Chondrocyte (in vitro differentiated cells): ENCODE measurements at places on chromosomes 1 and 21. TPM values are rescaled to one million over a fixed set of nuclear protein-coding genes. Genes with fewer than 3 reads are reported as not detected.
A peak's percentile ranks its signal among the peaks of the same experiment; 100 is the strongest.

DNA sequence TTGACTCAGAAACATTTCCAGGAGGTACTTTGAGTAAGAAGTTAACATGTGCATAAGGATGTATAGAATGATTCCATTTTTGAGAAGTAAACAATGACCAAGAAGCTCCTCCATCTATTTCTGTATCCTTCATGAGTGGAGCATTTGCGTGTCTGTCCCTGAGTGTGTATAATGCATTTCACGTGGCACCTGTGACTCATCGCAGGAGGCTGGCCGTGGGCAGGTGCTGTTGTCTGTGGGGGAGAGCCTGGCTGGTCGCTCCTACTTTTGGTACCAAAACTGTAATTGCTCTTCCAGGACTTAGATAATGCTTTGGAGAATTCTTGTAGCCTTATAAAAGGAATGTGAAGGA is 16.5 kb downstream of the SLC37A1 start:
- peaks cover 4% of the 10 kb centered on the region for H3K36me3 ChIP-seq
- DNase-seq, result no peak
- peaks cover 10% of the 10 kb centered on the region for H3K4me1 ChIP-seq
- H3K27ac ChIP-seq, result no peak overlapping the region

- peaks cover 4% of the 10 kb centered on the region for H3K36me3 ChIP-seq
- peak; percentile 58 for DNase-seq
- no peak overlapping the region for H3K27ac ChIP-seq
- H3K27me3 ChIP-seq, result no peaks in the 10 kb centered on the region
- H3K4me3 ChIP-seq, result no peak overlapping the region
- H3K4me1 ChIP-seq, result peaks cover 25% of the 10 kb centered on the region
These were observed 94.7 kb downstream of the DMRTB1 start for GRCh38 chr1:53553734-53554509.

GRCh38 chr1:55053265-55053954 is 14.1 kb downstream of the PCSK9 start:
- H3K4me3 ChIP-seq, result no peak overlapping the region
- H3K27me3 ChIP-seq, result peaks cover 2% of the 10 kb centered on the region
- H3K27ac ChIP-seq, result no peak overlapping the region
- peaks cover 9% of the 10 kb centered on the region for H3K4me1 ChIP-seq
- no peaks in the 10 kb centered on the region for H3K36me3 ChIP-seq
- DNase-seq, result no peak

- DNase-seq, result no peak
- H3K4me3 ChIP-seq, result no peak overlapping the region
- H3K27me3 ChIP-seq, result no peaks in the 10 kb centered on the region
- peaks cover 38% of the 10 kb centered on the region for H3K4me1 ChIP-seq
- no peaks in the 10 kb centered on the region for H3K36me3 ChIP-seq
- H3K27ac ChIP-seq, result no peak overlapping the region
These were observed 2.8 kb downstream of the RAB4A start for GRCh38 chr1:229273507-229274232.

- no peaks in the 10 kb centered on the region for H3K27me3 ChIP-seq
- H3K4me1 ChIP-seq, result peaks cover 47% of the 10 kb centered on the region
- no peak overlapping the region for H3K27ac ChIP-seq
- H3K4me3 ChIP-seq, result no peak overlapping the region
- no peak for DNase-seq
These were observed 44.9 kb downstream of the TRAPPC10 start for GRCh38 chr21:44057055-44057454.

DNA sequence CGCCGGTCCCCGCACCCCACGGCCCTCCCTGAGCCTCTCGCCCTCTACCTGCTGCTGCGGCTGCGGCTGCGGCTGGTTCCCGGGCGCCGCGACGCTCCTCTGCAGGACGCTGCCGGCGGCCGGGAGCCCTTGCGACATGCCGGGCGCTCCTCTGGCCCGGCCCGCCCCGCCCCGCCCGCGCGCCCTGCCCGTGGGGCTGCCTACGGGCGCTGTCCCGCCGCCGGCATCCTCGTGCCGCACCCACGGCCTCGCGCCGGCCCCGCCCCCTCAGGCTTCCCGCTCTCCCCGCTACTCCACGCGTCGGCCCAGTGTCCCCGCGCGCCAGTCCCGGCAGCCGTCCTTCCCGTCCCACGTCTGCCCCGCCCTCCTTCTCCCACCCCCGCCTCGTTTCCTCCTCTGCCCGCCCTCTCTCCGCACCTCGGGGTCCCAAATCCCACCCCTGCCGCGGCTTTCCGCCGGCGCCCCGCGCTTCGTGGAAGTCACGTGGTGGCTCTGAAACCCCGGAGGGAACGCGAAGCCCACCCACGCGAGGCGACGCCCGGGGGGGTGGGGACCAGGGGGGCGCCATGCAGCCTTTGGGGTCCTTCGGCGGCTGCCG is at the start of gene BATF3:
TSS of gene BATF3 (minus strand) at position 216 of the 598 bp plus-strand sequence. CDS start at position 138, 78 bp downstream.
- peaks cover 25% of the 10 kb centered on the region for H3K27me3 ChIP-seq
- peak within 1 kb of the TSS; percentile 42 for H3K27ac ChIP-seq
- H3K4me1 ChIP-seq, result peaks cover 8% of the 10 kb centered on the region
- peak within 1 kb of the TSS; percentile 76 for H3K4me3 ChIP-seq

- H3K36me3 ChIP-seq, result no peaks in the 10 kb centered on the region
- DNase-seq, result no peak
- H3K27ac ChIP-seq, result no peak overlapping the region
- H3K4me1 ChIP-seq, result peaks cover 13% of the 10 kb centered on the region
- no peaks in the 10 kb centered on the region for H3K27me3 ChIP-seq
These were observed 852.9 kb upstream of the ADGRL4 start for GRCh38 chr1:79859212-79859948.

DNA sequence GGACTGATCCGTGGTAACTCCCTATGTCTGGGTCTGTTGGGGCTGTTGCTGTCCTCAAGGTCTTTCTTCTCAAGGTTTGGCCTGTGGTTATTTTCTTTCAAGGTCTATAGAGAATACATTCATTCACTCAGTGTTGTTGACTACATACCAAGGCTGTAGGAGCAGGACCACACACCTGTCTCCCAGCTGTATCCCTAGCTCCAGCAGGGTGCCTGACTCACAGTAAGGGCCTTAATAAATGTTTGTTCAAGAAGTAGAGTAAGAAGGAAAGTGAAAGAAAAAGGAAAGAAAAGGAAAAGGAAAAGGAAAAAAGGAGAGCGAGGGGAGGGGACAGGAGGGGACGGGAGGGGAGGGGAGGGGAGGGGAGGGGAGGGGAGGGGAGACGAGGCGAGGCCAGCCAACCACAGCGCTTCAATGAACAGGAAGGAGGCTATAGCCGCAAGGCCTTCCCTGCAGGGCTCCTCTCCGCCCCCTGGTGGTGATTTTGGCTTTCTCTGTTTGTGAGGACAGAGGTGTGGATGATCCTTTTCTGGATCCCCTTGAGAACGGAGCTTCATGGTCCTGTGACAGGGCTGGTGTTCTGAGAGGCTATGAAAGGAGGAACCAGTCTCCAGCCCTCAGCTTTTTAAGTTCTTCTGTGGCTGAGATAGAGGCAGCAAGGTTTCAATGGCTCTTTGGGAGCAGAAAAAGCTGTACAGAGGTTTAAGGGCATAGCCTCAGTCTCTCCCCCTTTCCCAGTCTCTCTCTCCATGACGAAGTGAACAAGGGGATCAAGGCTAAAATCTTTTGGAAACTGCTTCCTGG is 30.6 kb upstream of the LCE5A start:
- no peak overlapping the region for H3K27ac ChIP-seq
- no peak for DNase-seq
- H3K4me3 ChIP-seq, result no peak overlapping the region
- H3K27me3 ChIP-seq, result peaks cover 2% of the 10 kb centered on the region
- peaks cover 1% of the 10 kb centered on the region for H3K36me3 ChIP-seq

- DNase-seq, result no peak
- H3K27ac ChIP-seq, result no peak overlapping the region
- peaks cover 33% of the 10 kb centered on the region for H3K4me1 ChIP-seq
- no peaks in the 10 kb centered on the region for H3K36me3 ChIP-seq
These were observed 272.3 kb downstream of the NEGR1 start for GRCh38 chr1:72010094-72010431.

GRCh38 chr1:42305639-42306038 is 29.4 kb downstream of the FOXJ3 start:
- H3K36me3 ChIP-seq, result peaks cover 7% of the 10 kb centered on the region
- H3K27me3 ChIP-seq, result no peaks in the 10 kb centered on the region
- no peak overlapping the region for H3K27ac ChIP-seq
- DNase-seq, result no peak
- H3K4me1 ChIP-seq, result peaks cover 2% of the 10 kb centered on the region

- H3K4me3 ChIP-seq, result no peak overlapping the region
- peak overlapping the region; percentile 74 for H3K27ac ChIP-seq
- H3K36me3 ChIP-seq, result peaks cover 22% of the 10 kb centered on the region
These were observed 42.0 kb downstream of the PCSK9 start for GRCh38 chr1:55081188-55081904.

- H3K27me3 ChIP-seq, result no peaks in the 10 kb centered on the region
- peaks cover 1% of the 10 kb centered on the region for H3K4me1 ChIP-seq
- no peak for DNase-seq
- no peak overlapping the region for H3K27ac ChIP-seq
- H3K4me3 ChIP-seq, result no peak overlapping the region
These were observed 45.8 kb upstream of the SYNC start for GRCh38 chr1:32748348-32748747.

Gene HES5
- not detected in 3 replicates for total RNA-seq

Gene NFASC
- total RNA-seq, result 0.20 to 0.28 TPM in 2 of 3 replicates, not detected in the other

Gene IL6R
- total RNA-seq, result 1.1 to 1.4 TPM (median 1.3 TPM) in 3 replicates

Gene TDRD5
- not detected in 3 replicates for total RNA-seq

Gene MYOM3
- 0.70 to 2.9 TPM (median 0.72 TPM) in 3 replicates for total RNA-seq

Gene SLC2A5
- total RNA-seq, result 0.27 to 0.73 TPM (median 0.41 TPM) in 3 replicates

Gene LAD1
- 0.17 to 0.34 TPM in 2 of 3 replicates, not detected in the other for total RNA-seq

Gene SPRR4
- not detected in 3 replicates for total RNA-seq
